ENCODE measurements at places on chromosomes 4 and X. TPM values are rescaled to one million over a fixed set of nuclear protein-coding genes. Genes with fewer than 3 reads are reported as not detected.

The PNPLA4 gene
- total RNA-seq, result 3.0 TPM

The ESX1 gene
- not detected for total RNA-seq

The LONRF3 gene
- total RNA-seq, result 0.54 TPM

The NAP1L3 gene
- 11.0 TPM for total RNA-seq

The TBC1D19 gene
- total RNA-seq, result 37.3 TPM

The F8A2 gene
- total RNA-seq, result not detected

The SPOCK3 gene
- total RNA-seq, result not detected

The SYNPO2 gene
- 4.3 TPM for total RNA-seq

The ARHGAP24 gene
- total RNA-seq, result 26.3 TPM

The CXCL3 gene
- total RNA-seq, result not detected

The PDCL2 gene
- not detected for total RNA-seq

The DBET gene
- not detected for total RNA-seq

The USP17L25 gene
- total RNA-seq, result not detected

The RAI2 gene
- total RNA-seq, result not detected
